ENCODE measurements at places on chromosomes 7 and 10.

DNA sequence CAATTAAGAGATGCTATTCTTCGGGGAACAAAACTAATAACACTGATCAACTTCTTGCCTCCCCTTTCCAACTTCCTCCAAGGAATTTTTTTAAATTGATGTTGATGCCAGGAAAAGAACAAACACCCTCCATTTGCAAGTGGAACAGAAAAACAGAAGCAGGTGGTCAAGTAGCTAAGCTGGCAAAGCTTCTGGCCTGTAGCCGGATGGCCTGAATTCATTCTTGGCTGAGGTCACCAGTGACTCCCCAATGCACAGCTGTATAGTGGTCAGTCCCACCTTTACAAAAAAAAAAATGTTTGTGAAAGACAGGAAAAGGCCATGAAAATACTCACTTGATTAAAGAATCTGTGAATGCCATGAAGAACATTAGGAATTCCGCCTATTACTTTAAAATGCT is 39.1 kb downstream of the DOCK4 start:
- no peak for DNase-seq

DNA sequence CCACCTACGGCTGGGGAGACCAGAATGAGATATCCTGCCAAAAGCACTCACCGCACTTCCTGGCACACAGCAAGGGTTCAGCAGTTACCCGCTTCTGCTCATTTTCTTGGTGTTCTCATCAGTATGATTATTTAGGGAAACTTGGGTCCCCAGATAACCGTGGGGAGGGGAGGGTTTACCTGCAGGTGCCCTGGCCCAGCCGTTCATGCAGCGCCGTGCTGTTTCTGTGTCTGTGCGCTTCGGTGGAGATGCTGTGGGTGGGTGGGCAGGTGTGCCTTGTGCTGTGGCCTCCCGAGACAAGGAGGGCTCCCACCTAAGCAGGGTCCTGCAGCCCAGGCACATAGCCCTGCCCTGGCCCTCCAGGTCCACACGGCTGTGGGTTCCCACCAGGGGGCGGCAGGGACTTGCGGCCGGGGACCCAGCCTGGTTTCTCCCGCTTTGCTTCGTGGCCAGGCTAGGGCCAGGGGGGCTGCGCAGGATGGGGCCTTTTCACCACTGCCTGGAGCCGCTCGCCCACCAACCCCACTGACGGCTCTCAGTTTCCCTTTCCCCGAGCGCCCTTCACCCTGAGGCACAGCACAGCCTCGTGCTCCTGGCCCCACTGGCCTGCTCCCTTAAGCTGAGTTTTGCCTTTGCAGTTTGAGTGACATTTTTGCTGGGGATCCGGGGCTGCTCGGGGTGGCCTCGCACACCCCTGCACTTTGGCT is 78.5 kb downstream of the LHPP start:
- DNase-seq = peak; percentile 74

GRCh38 chr10:114821293-114821914 is at the start of gene FHIP2A:
FHIP2A (plus strand) TSS chr10:114821780; CDS start chr10:114822079, 299 bp downstream.
- DNase-seq = peak; percentile 81

GRCh38 chr7:4227105-4228010 is 454.7 kb upstream of the FOXK1 start:
- DNase-seq = no peak

- DNase-seq = no peak
Observed at GRCh38 chr10:28624351-28624750, 53.0 kb upstream of the BAMBI start.

GRCh38 chr7:139494835-139495579 is 11.5 kb upstream of the KLRG2 start:
- DNase-seq = no peak

DNA sequence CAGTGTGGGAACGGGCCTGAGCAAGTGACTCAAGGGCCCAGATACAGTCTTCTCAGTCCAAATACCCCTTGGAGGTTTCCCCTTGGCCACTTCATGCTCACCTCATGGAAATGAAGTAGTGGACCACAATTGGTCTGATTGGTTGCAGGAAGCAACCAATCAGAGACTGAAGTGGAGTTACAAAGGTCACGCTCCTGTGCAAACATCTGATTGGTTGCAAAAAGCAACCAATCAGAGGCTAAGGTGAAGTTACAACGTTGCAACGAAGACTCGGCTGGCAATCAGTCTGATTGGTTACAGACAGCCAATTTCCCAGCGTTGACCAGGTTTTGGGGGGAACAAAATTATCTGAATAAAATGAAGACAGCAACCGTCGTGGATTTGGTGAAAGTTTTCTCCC is 72.5 kb downstream of the CDHR3 start:
- no peak for DNase-seq

GRCh38 chr10:124827474-124827873 is 25.9 kb downstream of the ABRAXAS2 start:
- no peak for DNase-seq
